ENCODE measurements at places on chromosomes 2 and 18. TPM values are rescaled to one million over a fixed set of nuclear protein-coding genes. Genes with fewer than 3 reads are reported as not detected.
A peak's percentile ranks its signal among the peaks of the same experiment; 100 is the strongest.

DNA sequence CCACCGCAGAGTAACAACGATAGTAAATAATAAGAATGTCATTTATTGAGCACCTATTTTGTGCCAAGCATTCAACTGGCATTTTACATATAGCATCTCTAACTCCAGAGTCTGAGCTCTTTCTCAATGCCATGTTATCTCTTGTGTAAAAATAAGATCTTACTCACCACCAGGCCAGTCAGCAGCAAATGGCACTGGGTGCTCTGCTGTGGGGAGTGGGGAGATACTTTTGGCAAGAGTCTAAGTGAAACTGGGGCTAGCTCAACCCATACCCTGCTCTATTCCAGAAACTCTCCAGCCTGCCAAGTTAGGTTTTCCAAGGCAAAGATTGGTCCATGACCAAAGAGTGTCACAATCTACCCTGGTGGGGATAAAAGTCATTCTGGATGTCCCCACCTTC is 5.0 kb upstream of the SLC4A3 start:
- peaks cover 2% of the 10 kb centered on the region for H3K27me3 ChIP-seq
- no peaks in the 10 kb centered on the region for H3K36me3 ChIP-seq
- DNase-seq, result no peak
- no peak overlapping the region for H3K27ac ChIP-seq
- H3K4me3 ChIP-seq, result no peak overlapping the region
- H3K4me1 ChIP-seq, result no peaks in the 10 kb centered on the region

SLC16A14 gene
- total RNA-seq, result 3.0 TPM

GRCh38 chr2:195535911-195536522 is 121.0 kb upstream of the SLC39A10 start:
- no peak overlapping the region for H3K27ac ChIP-seq
- no peak for DNase-seq
- H3K27me3 ChIP-seq, result no peaks in the 10 kb centered on the region

- no peak overlapping the region for H3K4me3 ChIP-seq
- H3K36me3 ChIP-seq, result no peaks in the 10 kb centered on the region
- no peak overlapping the region for H3K27ac ChIP-seq
- no peak for DNase-seq
- no peaks in the 10 kb centered on the region for H3K27me3 ChIP-seq
These were observed 491 bp downstream of the L3MBTL4 start for GRCh38 chr18:6414118-6414722.

DNA sequence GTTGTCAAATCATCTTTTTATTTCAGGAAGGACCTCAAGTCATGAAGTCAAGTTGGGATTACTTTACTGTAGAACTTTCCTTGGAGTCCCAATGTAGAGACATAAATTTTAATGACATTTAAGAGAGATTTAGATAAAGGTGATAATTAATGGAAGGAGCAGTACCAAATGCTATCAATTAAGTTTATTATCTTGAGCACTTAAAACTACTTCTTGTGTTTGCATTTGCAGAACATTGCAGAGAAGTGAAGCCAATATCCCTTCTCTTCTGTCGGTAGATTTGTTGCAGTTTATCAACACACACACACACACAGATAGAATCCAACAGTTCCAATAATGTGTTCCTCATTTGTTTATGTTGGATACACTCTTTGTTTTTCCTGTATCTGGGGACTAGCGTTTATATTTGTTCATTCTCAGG is 570.7 kb downstream of the EPHA4 start:
- no peak overlapping the region for H3K4me3 ChIP-seq
- H3K27me3 ChIP-seq, result no peaks in the 10 kb centered on the region
- no peaks in the 10 kb centered on the region for H3K4me1 ChIP-seq

DNA sequence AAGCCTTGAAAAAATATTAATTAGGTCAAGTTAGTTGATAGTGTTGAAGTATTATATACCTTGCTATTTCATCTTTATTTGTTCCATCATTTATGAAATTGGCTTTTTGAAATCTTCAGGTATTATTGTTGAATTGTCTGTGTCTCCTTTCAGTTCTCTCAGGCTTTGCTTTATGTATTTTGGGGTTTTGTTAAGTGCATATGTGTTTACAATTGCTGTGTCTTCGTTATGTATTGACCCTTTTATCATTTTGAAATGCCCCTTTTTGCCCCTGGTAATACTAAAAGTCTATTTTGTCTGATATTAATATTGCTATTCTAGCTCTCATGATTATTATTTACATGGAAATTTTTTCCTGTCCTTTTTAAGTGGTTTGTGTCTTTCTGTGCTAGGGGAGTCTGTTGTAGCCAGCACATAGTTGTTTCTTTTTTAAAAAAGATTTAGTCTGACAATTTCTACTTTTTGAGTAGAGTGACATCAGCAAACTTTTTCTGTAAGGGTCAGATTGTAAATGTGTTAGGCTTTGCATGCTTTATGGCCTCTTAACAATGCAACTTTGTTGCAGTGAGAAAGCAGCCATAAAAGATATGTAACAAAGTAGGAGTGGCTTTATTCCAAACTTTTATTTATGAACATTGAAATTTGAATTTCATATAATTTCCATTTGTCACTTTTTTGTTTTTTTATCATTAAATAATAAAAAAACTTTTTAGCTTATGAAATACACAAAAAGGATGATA is 19.9 kb downstream of the SOCS6 start:
- H3K27me3 ChIP-seq, result no peaks in the 10 kb centered on the region
- no peaks in the 10 kb centered on the region for H3K36me3 ChIP-seq
- no peak overlapping the region for H3K4me3 ChIP-seq
- H3K4me1 ChIP-seq, result no peaks in the 10 kb centered on the region
- no peak overlapping the region for H3K27ac ChIP-seq
- DNase-seq, result no peak

DNA sequence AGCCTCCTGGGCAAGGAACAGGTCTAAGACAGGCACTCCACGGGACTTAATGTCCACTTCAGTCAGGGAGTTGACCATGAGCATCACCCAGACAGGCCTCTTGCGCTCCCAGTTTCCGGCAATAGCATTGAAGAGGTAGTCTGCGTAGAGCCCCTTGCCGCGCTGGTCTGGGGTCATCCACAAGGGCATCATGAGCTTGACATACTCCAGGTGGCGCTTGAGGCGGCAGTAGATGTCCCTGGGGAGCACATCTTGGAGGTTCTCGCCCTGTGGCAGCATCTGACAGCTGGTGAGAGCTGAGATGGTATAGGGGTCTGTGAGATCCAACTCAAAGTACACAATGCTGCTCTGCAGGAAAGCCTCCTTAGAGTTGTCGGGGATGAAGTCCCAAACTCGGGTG is 10.6 kb downstream of the TRABD2A start:
- DNase-seq, result no peak
- H3K36me3 ChIP-seq, result no peaks in the 10 kb centered on the region
- H3K27ac ChIP-seq, result no peak overlapping the region
- no peak overlapping the region for H3K4me3 ChIP-seq

DNA sequence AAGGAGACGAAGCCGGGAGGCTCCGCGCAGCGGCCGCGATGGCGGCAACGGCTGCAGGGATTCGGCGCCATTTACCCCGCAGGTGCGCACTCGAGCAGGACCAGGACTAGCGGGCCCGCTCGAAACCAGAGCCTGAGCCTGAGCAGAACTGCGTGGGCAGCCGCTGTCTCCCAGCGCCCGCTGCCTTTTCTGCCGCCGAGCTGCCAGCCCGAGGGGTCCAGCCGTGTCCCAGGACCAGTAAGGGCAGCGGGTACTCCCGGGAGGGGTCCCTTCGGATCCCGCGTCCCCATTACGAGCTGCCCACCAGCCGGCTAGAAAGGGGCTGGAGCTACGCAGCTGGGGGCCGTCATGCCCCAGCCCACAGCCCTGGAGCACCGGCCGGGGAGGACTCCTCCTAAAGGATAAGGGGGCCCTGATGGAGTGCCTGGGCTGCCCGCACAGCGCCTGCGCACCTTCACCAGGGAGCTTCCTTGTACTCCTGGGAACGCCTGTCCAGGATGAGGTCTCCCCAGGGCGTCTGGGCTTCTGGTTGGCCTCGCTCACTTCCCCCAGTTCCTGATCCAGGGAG is 9.9 kb downstream of the ALPP start:
- H3K27ac ChIP-seq, result no peak overlapping the region
- no peak overlapping the region for H3K4me3 ChIP-seq
- H3K36me3 ChIP-seq, result no peaks in the 10 kb centered on the region

XDH gene
- total RNA-seq, result 0.09 TPM

ALPI gene
- not detected for total RNA-seq

RAB12 gene
- total RNA-seq, result 35.1 TPM

- H3K4me3 ChIP-seq, result peak overlapping the region; percentile 27
- H3K27ac ChIP-seq, result no peak overlapping the region
- peaks cover 4% of the 10 kb centered on the region for H3K27me3 ChIP-seq
- no peaks in the 10 kb centered on the region for H3K36me3 ChIP-seq
- peak; percentile 7 for DNase-seq
These were observed 186.8 kb downstream of the ZNF521 start for GRCh38 chr18:25164848-25165811.

HOXD13 gene
- total RNA-seq, result 32.7 TPM

GRCh38 chr2:55839182-55839819 is 84.3 kb downstream of the EFEMP1 start:
- H3K36me3 ChIP-seq, result no peaks in the 10 kb centered on the region
- no peak overlapping the region for H3K27ac ChIP-seq
- no peaks in the 10 kb centered on the region for H3K27me3 ChIP-seq
- no peak for DNase-seq

GPR75 gene
- total RNA-seq, result 4.8 TPM

DNA sequence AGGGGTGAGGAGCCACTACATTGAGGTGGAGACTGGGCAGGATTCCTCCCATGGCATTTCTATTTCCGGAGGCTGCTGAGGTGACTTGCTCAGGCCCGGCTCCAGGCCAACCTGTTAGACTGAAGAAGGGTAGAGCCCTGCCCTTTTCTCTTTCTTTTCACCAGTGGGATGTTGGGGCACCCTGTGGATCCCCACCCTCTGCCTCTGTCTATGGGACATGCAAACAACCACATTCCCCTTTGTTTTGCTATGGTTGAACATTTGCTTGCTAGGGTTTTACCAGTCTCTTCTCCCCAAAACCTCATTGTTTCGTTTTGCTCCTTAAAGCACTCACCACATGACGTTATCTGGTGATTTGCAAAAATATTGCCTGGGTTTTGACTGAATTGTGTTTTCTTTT is 183.3 kb downstream of the ARL4C start:
- no peaks in the 10 kb centered on the region for H3K36me3 ChIP-seq
- no peaks in the 10 kb centered on the region for H3K27me3 ChIP-seq
- H3K4me3 ChIP-seq, result no peak overlapping the region
- no peaks in the 10 kb centered on the region for H3K4me1 ChIP-seq

DNA sequence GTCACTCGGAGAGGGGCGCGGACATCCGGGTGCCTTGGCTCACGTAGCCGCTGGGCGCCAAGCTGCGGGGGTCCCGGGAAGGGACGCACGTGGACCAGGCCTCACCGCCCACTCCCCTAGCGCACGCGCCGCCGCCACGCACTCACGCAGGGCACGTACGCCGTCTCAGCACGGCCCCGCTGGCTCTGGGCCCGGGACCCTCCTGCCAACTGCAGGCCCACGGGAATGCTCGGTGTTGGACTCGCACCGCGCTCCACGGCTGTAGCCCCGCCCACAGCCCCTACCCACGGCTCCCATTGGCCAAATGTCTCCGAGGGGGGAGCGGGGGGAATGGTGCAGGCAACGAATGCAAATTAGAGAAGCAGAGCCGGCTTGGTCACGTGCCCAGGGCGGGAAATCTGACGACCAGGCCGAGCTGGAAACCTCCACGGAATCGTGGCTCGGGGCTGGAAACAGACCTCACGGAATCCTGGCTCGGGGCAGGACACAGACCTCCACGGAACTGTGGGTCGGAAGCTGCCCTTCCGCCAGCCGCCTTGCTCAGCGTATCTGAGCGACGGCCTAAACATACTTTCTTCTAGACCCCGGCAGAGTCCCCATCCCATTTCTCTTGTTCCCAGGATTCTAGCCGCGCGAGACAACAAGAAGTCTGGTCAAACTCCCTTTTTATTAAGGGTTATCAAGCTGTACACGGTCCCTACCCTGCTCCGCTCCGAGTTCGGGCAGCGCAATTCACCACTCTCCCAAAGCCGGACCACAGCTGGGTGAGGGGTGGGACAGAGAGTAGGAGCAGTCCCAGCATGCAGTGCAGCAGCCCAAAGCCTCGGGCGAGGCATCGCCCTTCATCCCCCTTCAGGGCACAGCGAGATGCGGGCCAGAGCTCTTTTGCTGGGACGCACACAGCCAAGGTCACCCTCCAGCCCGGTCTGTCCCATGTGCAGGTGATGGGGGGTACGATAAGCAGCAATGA is at the start of gene ABCB6:
TSS of gene ABCB6 (minus strand) at position 227 of the 970 bp plus-strand sequence. CDS start 285 bp downstream, outside the sequence.
- H3K27ac ChIP-seq, result peak within 1 kb of the TSS; percentile 91
- H3K4me1 ChIP-seq, result peaks cover 23% of the 10 kb centered on the region
- H3K36me3 ChIP-seq, result peaks cover 66% of the 10 kb centered on the region
- no peaks in the 10 kb centered on the region for H3K27me3 ChIP-seq
- peak within 1 kb of the TSS; percentile 66 for H3K4me3 ChIP-seq

GRCh38 chr2:207490441-207490840 is 39.3 kb upstream of the CREB1 start:
- no peaks in the 10 kb centered on the region for H3K36me3 ChIP-seq
- no peak overlapping the region for H3K4me3 ChIP-seq

DNA sequence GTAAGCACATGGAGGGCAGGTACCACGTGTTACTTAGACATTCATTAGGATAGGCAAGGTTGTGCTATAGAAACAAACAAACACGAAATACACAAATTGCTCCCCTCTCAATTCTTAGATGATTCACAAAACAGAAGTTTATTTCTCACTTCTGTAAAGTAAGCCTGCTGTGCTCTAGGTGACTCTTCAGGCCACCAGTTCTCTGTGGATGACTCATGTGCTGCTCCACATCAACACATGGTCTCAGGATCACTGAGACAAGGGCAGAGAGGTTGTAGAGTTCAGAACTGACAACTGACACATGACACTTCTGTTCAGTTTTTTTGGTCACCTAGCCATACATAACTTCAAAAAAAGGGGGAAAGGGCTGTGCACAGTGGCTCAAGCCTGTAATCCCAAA is 70.6 kb downstream of the DAW1 start:
- H3K27me3 ChIP-seq, result no peaks in the 10 kb centered on the region
- H3K27ac ChIP-seq, result peak overlapping the region; percentile 96
- no peak overlapping the region for H3K4me3 ChIP-seq
- no peaks in the 10 kb centered on the region for H3K36me3 ChIP-seq
- peaks cover 38% of the 10 kb centered on the region for H3K4me1 ChIP-seq

ANKRD62 gene
- not detected for total RNA-seq

GRCh38 chr2:24421668-24422067 is 61.3 kb upstream of the ITSN2 start:
- DNase-seq, result peak; percentile 84
- H3K36me3 ChIP-seq, result no peaks in the 10 kb centered on the region
- H3K4me3 ChIP-seq, result no peak overlapping the region
- no peak overlapping the region for H3K27ac ChIP-seq
- H3K27me3 ChIP-seq, result no peaks in the 10 kb centered on the region

- H3K27ac ChIP-seq, result no peak overlapping the region
- no peaks in the 10 kb centered on the region for H3K4me1 ChIP-seq
- peak overlapping the region; percentile 19 for H3K4me3 ChIP-seq
- no peaks in the 10 kb centered on the region for H3K36me3 ChIP-seq
These were observed 24.7 kb upstream of the NAGK start for GRCh38 chr2:71043531-71044407.

LDLRAD4 gene
- total RNA-seq, result 5.5 TPM

DYNAP gene
- total RNA-seq, result not detected

GREB1 gene
- total RNA-seq, result 1.3 TPM
